Spleen (tissue), 13 donors: ENCODE measurements at places on chromosomes 4 and X.
A peak's percentile ranks its signal among the peaks of the same experiment; 100 is the strongest.

DNA sequence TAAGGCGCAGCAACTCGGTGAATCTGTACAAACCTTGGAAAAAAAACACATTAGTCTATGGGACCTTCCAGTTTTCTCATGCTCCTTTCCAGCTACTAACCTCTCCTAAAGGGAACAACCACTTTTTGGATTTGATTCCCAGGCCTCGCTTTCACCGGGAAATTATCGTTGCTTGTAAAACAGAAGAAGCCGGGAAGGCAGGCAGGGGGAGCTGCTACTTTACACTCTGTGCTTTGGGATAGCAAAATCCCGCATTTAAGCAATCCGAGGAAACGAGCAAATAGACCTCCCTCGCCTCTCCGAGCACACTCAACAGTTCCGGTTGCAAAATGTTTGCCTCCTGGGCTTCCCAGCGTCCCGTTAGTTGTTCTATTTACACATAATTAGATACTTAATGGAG lies 1.2 kb downstream of the CD38 start:
- DNase-seq, result no peak

DNA sequence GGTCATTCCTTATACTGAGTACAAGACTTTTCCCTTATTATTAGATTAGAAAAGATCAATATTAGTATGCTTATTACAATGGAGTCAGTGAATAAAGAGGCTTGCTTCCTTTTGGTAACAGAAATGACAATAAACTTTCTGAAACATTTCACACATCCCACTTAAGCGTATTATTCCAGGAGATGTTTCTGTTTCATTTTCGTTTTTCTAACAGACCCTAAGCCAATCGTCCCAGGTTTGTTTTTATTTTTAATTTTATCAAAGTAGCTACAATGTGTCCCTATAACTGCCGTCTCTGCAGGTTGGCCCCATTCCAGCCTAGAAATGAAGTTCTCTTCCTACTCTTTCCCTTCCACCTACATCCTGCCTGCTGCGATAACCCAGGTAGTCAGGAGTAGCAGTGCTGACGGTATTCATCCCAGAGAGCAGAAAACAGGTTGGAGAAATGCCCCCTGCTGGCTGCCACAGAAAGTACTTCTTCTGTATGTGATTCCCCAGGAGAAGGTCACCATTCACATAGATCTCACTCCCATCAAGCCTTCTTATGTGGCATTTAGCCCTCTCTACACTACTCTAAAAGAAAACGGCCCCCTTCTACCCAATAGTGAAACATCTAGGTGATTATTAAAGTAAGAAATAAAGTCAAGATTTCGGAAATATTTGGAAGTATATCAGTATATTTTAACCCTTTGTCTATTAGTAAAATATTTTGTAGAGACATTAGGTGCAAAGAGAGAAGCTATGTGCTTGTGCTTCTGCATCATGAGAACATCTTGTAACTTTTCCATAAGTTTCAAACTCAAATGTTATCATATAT lies 40.4 kb downstream of the ENPEP start:
- DNase-seq, result peak; percentile 82

- no peak for DNase-seq
These were observed 185.7 kb downstream of the AMELX start for GRCh38 chrX:11478911-11479310.

- DNase-seq, result peak; percentile 40
These were observed 4.0 kb downstream of the JAKMIP1 start for GRCh38 chr4:6196324-6196723.

- DNase-seq, result no peak
These were observed 125.8 kb upstream of the LNX1 start for GRCh38 chr4:53717064-53717549.

DNA sequence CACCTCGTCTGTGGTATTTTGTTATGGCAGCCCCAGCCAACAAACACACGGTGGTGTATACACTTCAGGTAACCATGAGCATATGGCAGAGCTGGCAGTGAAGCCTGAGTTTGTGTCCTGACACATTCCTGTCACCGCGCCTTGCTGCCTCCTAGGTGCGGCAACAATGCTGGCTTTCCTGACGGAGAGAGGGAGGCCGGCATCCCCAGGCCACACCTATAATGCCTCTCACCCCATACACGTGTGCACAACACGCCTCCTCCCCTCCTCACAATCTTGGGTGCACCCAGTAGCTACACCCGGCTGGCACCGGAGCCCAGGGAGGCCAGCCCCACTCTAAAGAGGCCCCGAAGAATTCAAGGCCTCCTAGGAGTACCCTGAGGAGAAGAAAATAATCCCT lies 158.5 kb downstream of the NSUN7 start:
- DNase-seq, result peak; percentile 69

DNA sequence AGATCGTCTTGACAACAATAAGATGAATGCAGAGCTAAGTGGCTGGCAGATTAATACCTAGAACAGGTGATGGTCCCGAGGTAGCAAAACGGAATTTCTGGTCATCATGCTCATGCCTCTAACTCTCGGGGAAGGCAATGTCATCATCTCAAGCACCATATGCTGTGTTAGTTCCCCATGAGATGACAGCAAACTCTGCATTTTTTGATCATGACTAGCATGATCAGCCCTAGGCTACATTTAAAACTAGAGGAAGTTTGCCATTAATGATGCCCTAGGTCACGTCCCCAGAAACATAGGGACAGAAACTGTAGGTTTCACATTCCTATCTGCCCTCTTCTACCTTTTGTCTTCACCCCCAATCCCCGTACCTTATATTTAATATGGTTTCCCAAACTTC lies 11.6 kb downstream of the LPAR4 start:
- DNase-seq, result no peak

GRCh38 chrX:136608295-136608933 lies 39.5 kb upstream of the CD40LG start:
- DNase-seq, result peak; percentile 82

- DNase-seq, result no peak
These were observed 3.3 kb downstream of the PGRMC2 start for GRCh38 chr4:128284317-128284716.

DNA sequence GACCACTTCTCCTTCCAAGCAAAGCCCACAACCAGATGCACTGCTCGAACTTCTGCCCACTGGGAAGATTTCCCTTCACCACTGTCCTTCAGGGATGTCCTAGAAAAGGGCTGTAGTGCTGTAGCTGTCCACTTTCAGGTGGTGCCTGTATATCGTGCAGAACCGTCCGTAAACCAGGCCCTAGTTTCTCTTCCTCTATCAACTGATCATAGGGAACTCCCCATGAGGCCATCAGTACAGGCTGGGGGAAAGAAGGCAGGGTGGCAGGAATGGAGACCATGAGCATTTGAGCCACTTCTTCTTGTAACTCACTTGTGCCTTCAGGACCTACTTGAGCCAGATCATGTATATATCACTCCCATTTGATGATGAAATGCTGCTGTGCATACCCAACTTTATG lies 57.3 kb upstream of the FAM9B start:
- DNase-seq, result no peak

DNA sequence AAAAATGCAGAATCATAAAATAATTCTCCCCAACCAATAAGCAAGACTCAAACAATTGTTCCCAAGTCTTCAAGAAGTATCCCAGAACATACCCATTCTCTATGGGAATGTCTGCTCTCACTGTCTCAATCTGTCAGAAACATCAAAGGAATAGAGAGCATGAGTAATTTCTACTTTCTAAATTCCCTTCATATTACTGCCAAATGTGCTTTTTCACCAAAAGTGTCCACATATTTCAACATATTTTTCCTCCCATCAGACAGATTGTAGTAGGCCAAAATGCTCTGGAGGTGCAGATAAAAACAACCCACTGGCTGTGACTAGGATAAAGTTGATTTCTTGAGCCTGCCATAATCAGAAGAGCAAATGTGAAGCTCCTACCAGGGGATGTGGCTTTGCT lies 692.0 kb upstream of the FAM241A start:
- no peak for DNase-seq

DNA sequence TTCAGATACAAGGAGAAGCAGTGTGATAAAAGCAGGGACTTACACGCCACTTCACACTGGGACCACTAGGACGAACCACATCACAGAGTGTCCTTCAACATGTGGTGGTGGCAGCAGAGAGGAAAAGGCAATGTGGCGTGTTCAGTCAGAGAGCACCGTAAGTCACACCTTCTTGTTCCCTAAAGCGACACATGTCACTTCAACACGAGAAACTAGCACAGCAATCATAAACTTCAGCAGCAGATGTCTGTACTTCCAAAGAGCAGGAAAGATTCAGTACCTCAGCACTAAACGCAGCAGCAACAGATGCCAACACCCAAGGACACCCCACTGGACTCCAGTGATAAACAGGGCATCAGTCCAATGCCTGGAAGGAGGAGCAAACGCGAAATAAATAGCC lies 96.7 kb downstream of the AREG start:
- no peak for DNase-seq

- no peak for DNase-seq
These were observed 24.1 kb downstream of the ADH7 start for GRCh38 chr4:99411041-99411440.

GRCh38 chr4:42440083-42440482 lies 42.8 kb downstream of the SHISA3 start:
- DNase-seq, result no peak

DNA sequence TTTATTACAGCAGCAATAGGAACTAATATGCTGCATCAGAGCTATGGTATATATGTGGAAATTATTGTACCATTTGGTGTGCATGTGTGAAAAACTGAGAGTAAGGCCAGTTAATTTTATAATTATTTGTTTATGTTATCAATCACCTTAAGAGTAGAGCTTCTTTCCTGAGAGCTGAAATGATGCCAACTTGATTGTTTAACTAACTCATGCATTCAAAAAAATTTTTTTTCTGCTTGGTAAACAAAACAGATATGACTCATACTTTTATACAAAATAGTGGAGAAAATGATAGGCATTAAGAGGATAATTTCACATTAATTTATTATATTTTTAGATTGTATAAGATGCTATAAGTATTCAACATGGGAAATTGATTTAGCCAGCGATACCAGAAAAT lies 622.7 kb downstream of the RAPGEF2 start:
- no peak for DNase-seq

- no peak for DNase-seq
These were observed 62.8 kb downstream of the FAM9B start for GRCh38 chrX:8971116-8971515.

- no peak for DNase-seq
These were observed 63.7 kb upstream of the PLAC1 start for GRCh38 chrX:134721766-134722532.

GRCh38 chr4:158870282-158870625 lies 101.4 kb downstream of the FNIP2 start:
- no peak for DNase-seq

- DNase-seq, result no peak
These were observed 25.2 kb upstream of the ADD1 start for GRCh38 chr4:2818351-2818939.

DNA sequence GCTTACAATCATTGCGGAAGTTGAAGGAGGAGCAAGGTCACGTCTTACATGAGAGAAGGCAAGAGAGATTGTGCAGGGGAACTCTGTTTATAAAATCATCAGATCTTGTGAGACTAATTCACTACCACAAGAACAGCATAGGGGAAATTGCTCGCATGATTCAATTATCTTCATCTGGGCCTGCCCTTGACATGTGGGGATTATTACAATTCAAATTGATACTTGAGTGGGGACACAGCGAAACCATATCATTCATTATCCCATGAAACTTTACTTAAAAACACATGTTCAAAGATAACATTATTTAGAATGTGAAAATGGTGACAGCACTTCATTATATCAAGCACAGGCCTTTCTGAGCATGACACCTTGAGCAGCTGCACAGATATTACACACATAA lies 1087.8 kb downstream of the C4orf33 start:
- no peak for DNase-seq

DNA sequence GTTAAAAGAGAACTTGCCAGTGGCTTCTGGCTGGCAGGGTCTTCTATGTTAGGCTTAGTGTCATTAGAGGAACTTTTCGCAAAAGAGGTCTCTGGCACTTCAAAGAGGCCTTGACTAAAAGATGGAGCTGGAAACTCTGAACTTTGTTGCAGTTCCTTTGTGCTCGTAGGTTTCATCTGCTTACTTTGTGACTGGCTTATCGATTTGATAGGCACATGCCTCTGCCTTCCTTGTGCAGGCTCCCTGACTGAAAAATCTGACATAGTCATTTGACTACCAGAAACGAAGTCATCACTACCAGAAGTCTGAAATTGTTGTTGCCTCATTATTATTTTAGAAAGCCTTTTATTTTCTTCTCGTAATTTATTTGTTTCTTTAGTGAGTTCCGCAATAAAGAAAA lies 93.9 kb upstream of the IL13RA1 start:
- no peak for DNase-seq

- DNase-seq, result no peak
These were observed 383.5 kb upstream of the LCORL start for GRCh38 chr4:18405054-18405453.

GRCh38 chr4:91513326-91513725 lies 790.4 kb upstream of the GRID2 start:
- DNase-seq, result no peak

DNA sequence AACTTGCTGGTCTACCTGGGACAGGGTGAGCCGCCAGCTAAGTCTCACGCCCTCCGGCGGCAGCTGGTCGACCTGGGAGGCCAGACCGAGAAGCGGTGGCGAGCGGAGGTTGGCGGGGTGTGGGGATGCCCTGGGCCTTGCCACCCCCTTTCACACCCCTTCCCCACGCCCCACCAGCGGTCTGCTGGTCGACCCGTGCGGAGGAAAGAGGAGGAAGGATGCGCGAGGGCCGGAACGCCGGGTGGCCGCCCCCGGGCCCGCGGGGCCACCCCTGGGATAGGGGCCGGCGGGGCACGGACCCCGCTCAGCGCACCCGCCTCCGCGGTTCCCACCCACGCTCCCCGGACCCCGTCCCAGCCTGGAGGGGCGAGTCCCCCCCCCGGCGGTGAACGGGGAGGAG lies 28.3 kb upstream of the DCAF12L1 start:
- peak; percentile 60 for DNase-seq

- peak; percentile 89 for DNase-seq
These were observed at the start of gene ANXA3 for GRCh38 chr4:78551420-78552351. ANXA3 (plus strand) TSS chr4:78551770; CDS start chr4:78554474, 2,704 bp downstream.

GRCh38 chr4:158729716-158730559 lies 6.7 kb upstream of the PPID start:
- no peak for DNase-seq

DNA sequence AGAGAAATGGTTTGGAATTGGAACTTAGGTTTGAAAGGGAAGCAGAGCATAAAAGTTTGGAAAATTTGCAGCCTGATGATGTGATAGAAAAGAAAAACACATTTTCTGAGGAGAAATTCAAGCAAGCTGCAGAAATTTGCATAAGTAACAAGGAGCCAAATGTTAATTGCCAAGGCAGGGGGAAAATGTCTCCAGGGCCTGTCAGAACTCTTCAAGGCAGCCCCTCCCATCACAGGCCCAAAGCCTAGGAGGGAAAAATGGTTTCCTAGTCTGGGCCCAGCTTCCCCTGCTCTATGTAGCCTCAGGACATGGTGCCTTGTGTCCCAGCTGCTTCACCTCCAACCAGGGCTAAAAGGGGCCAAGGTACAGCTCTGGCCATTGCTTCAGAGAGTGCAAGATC lies 21.2 kb upstream of the DUSP21 start:
- DNase-seq, result no peak

GRCh38 chrX:48715072-48715471 lies 18.5 kb downstream of the SUV39H1 start:
- no peak for DNase-seq
